Activated CD4-positive, alpha-beta T cell treated with anti-CD3 and anti-CD28 coated beads for 36 hours (primary cell): ENCODE measurements at places on chromosomes 1 and 21. TPM values are rescaled to one million over a fixed set of nuclear protein-coding genes. Genes with fewer than 3 reads are reported as not detected.

- no peak overlapping the region for H3K27ac ChIP-seq
- no peaks in the 10 kb centered on the region for H3K27me3 ChIP-seq
- H3K36me3 ChIP-seq = no peaks in the 10 kb centered on the region
- no peak overlapping the region for H3K4me3 ChIP-seq
- DNase-seq = no peak
Observed at GRCh38 chr21:16608209-16608830, 878.5 kb downstream of the USP25 start.

The FCRL1 gene
- total RNA-seq = not detected

The OVAAL gene
- not detected for total RNA-seq

DNA sequence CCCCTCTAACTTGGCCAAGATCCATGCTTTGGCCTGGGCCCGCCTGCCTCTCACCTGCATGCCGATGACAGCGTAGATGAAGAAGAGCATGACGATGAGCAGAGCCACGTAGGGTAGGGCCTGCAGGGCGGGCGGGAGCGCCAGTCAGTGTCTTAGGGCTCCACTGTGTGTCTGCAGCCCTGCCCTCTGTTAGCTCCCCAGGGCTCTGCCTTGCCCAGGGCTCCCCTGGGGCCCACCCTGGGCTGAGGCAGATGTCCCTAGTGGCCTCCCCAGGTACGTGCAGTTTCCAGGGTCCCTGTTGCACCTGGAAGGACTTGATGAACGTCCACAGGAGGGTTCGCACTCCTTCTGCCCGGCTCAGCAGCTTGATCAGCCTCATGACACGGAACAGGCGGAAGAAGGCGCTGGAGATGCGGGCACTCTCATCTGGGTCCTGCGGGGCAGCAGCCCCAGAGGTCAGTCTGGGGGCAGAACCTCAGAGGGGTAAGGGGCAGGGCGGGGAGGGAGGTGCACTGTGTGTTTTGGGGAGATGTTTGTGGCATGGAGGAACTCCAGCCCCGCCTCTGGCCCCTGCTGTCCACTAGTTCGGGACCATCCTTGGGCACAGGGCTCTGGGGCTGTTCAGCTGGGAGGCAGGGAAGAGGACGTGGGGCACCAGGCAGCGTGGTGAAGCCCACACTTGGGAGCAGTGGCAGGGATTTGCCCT lies 29.8 kb upstream of the KIF21B start:
- no peak for DNase-seq
- H3K27ac ChIP-seq = no peak overlapping the region
- no peaks in the 10 kb centered on the region for H3K36me3 ChIP-seq
- peaks cover 23% of the 10 kb centered on the region for H3K4me1 ChIP-seq

DNA sequence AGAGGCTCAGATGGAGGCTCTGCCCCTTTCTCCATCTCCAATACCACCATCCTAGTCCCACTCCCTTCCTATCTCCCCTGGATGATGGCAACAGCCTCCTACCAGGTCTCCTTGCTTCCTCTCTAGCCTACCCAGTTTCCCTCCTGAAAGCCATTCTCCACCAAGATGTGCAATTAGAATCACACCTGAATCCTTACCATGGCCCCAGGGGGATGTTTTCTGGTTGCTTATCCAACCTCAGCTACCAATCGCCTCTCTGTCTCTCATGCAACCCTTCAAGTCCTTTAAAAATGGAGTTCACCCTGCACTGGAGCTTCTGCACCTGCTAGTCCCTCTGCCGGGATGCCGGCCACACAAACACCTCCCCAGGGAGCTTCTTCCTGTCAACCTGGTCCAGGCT lies 2.9 kb downstream of the RCAN1 start:
- no peaks in the 10 kb centered on the region for H3K27me3 ChIP-seq
- H3K4me3 ChIP-seq = no peak overlapping the region
- peaks cover 25% of the 10 kb centered on the region for H3K4me1 ChIP-seq
- H3K27ac ChIP-seq = no peak overlapping the region

The YTHDF2 gene
- total RNA-seq = 74.8 TPM

The LY9 gene
- total RNA-seq = 11.0 TPM

DNA sequence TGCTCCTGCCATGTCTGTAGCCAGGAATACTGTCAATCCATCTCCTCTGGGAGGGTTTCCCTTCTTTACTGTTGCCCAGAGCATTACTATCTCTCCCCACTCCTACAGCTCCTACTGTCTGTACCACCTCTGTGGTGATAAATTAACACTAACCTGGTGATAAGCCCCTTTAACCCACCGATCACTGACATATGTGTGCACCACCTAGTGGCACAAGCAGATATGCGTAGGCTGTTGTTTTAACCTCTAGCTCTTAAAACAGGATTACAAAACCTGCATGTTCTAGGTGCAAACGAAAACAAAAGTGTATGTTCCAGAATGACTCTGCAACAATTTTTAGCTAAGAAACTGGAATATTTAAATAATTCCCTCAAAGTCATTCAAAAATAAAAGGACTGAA lies 93.9 kb upstream of the BEND5 start:
- H3K36me3 ChIP-seq = no peaks in the 10 kb centered on the region
- peaks cover 11% of the 10 kb centered on the region for H3K27me3 ChIP-seq
- H3K4me3 ChIP-seq = no peak overlapping the region
- no peak overlapping the region for H3K27ac ChIP-seq

DNA sequence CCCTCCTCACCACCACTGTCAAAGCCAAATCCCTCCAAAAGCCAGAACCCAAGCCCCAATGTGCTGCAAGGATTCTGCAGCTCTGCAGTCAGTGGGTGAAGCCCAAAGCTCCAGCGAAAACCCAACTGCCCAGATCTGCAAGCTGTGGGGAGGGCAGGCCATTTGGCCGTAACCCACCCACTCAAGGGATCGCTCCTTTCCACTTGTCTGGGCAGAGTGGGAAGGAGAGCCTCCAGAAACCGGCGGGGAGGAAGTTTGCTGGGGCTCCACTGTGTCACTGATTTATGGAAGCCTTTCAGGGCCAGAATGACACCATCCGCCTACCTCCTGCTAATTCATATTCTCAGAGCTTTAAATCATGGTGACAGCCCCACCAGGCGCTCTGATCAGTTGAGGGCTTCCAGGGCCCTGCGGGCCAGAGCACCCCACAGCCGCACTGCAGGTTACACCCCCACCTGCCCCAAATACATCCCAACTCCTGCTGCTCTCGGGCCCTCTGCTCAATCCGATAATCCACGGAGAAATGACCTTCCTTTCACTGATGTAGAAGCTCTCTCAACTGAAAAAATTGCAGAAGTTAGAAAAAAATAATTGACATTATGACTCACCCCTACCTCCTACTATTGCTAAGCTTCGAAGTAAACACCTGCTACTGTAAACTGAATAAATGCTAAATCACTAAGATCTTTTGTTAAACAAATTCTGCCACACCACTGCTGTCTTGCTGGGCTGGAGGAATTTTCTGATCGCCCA lies 40.6 kb upstream of the RAB4A start:
- no peak overlapping the region for H3K4me3 ChIP-seq
- no peak for DNase-seq
- H3K4me1 ChIP-seq = peaks cover 21% of the 10 kb centered on the region
- H3K27me3 ChIP-seq = no peaks in the 10 kb centered on the region
- no peak overlapping the region for H3K27ac ChIP-seq

- DNase-seq = no peak
- H3K27ac ChIP-seq = peak overlapping the region; percentile 8
- H3K4me1 ChIP-seq = peaks cover 48% of the 10 kb centered on the region
- H3K27me3 ChIP-seq = no peaks in the 10 kb centered on the region
Observed at GRCh38 chr1:114341856-114342255, 169.1 kb downstream of the TRIM33 start.

DNA sequence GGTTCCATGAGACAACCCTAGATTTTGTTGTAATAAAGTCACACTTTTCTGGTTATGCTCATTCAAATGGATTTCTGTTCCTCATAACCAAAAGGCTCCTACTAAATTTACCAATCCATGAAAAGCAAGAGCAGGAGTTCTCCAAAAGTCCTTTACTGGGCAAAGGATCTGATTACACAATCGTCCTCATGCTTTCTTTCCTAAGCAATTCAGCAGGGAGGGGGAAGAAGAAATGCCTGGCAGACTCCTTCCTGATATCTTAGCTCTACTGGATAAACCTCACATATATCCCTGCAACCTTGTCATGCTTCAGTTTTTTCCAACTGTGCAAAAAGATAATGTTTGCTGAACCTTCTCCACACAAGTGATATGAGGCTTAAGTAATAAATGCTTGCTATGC lies 67.6 kb upstream of the GUCA2B start:
- peaks cover 2% of the 10 kb centered on the region for H3K4me1 ChIP-seq
- H3K27ac ChIP-seq = no peak overlapping the region
- peaks cover 2% of the 10 kb centered on the region for H3K36me3 ChIP-seq
- DNase-seq = no peak

- H3K36me3 ChIP-seq = peaks cover 15% of the 10 kb centered on the region
- peaks cover 84% of the 10 kb centered on the region for H3K4me1 ChIP-seq
- peak overlapping the region; percentile 81 for H3K27ac ChIP-seq
Observed at GRCh38 chr21:37455504-37455911, 88.9 kb downstream of the DYRK1A start.

The HYI gene
- total RNA-seq = 13.5 TPM

- no peak overlapping the region for H3K4me3 ChIP-seq
- H3K36me3 ChIP-seq = peaks cover 84% of the 10 kb centered on the region
- DNase-seq = peak; percentile 58
- peak overlapping the region; percentile 78 for H3K27ac ChIP-seq
- H3K27me3 ChIP-seq = no peaks in the 10 kb centered on the region
Observed at GRCh38 chr1:26771643-26772321, 16.0 kb upstream of the PIGV start.

DNA sequence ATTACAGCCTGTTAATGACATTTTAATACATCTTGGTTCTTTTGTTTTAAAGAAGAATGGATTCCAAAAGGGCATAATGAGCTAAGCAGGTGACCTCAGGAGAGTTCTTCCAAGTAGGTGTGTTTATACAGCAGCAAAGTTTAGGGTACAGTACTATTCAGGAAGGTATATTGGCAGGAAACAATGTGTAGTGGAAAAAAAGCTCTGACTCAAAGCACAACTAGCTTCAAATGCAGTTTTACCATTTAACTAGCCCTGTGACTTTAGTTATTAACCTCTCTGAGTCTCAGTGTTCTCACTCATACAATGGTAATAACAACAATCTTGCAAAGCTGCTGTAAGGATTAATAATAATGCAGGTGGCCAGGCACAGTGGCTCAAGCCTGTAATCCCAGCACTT lies 29.9 kb downstream of the FAF1 start:
- H3K4me3 ChIP-seq = no peak overlapping the region
- H3K4me1 ChIP-seq = peaks cover 34% of the 10 kb centered on the region
- no peak overlapping the region for H3K27ac ChIP-seq

The EMC1 gene
- 59.0 TPM for total RNA-seq

DNA sequence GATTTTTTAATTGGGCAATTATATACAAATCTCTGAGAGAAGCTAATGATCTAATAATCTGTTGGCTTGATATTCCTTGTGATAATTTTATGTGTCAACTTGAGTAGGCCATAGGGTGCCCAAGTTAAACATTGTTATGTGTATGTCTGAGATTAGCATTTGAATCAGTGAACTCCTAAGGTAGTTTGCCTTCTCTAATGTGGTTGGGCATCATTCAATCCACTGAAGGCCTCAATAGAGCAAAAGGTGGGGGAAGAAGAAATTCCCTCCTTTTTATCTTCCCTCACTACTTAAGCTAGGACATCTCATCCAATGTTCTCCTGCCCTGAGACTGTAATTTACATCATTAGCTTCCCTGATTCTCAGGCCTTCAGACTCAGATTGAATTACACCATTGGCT lies 394.5 kb downstream of the LMO4 start:
- no peak overlapping the region for H3K27ac ChIP-seq
- no peaks in the 10 kb centered on the region for H3K27me3 ChIP-seq
- DNase-seq = no peak
- H3K4me3 ChIP-seq = no peak overlapping the region
- H3K4me1 ChIP-seq = no peaks in the 10 kb centered on the region

DNA sequence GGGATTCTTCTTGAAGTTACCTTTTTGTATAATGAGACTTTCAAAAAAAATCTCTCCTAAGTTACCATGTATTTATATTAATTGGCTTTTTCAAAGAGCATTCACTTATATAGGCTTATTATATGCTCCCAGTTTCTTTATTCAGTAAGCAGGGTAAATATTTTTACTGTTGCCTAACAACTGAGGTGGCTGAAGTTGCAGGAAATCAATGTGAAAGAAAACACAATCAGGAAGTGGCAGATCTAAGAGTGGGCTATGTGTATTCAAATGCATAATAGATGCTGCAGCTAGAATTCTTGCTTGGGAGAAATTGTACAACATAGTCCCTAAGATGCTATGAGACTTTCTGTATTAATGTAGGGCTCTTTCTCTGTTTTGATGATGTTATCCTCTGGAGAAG lies 606.9 kb downstream of the NUF2 start:
- H3K36me3 ChIP-seq = no peaks in the 10 kb centered on the region
- H3K27me3 ChIP-seq = no peaks in the 10 kb centered on the region
- DNase-seq = no peak

DNA sequence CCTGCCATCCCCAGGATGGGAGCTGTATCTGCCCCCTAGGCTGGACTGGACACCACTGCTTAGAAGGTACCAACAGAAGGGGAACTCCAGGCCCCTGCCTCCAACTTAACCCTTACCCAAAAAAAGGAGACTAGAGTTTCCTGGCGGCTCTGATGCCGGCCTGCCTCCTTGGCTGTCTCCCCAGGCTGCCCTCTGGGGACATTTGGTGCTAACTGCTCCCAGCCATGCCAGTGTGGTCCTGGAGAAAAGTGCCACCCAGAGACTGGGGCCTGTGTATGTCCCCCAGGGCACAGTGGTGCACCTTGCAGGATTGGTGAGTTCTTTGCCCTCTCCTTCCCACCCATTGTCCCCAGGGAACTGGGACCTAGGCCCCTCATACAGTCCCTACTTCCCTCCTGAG lies 8.1 kb upstream of the LRRC71 start:
- H3K4me3 ChIP-seq = no peak overlapping the region
- H3K4me1 ChIP-seq = no peaks in the 10 kb centered on the region

The MYOG gene
- not detected for total RNA-seq

- H3K36me3 ChIP-seq = no peaks in the 10 kb centered on the region
Observed at GRCh38 chr1:208668991-208669390, 424.8 kb upstream of the PLXNA2 start.

DNA sequence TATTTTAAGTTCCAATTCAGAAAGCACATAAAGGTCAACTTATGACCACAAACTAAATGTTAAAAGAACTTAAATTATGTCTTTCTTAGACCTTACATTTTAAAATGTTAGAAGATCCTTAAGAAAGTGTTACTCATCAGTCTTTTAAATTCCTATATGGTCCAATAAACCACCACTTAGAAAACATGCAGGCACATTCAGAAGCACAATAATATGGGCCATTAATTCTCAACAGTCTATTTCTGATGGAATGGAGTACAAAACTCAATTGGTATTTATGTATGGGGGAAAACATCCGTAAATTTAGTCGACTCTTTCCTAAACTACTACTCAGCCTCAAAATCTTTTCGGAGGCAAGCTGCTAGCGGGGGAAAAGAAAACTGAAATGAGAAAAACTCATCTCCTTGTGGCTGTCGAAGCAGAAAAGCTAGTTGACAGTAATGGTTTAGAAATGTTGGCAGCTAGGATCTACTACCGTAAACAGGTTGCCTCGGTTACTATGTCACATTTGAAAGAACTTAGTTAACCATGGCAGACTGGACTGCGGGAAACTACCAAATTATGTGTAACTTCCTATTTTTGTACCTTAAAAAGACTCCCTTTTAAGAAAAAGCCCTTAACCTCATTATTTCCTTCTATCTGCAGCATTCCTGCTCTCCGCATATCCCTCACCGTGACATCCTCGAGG lies 1.0 kb downstream of the TRMT1L start:
- no peaks in the 10 kb centered on the region for H3K27me3 ChIP-seq
- H3K4me1 ChIP-seq = peaks cover 54% of the 10 kb centered on the region
- no peak for DNase-seq
- H3K36me3 ChIP-seq = peaks cover 8% of the 10 kb centered on the region
- H3K27ac ChIP-seq = peak overlapping the region; percentile 90
- peak overlapping the region; percentile 91 for H3K4me3 ChIP-seq

The FAM72D gene
- 33.0 TPM for total RNA-seq
